Heart right ventricle (tissue), 16 donors: ENCODE measurements at places on chromosomes 7 and 10. TPM values are rescaled to one million over a fixed set of nuclear protein-coding genes. Genes with fewer than 3 reads are reported as not detected.

The LAMB1 gene
- 42.7 TPM for total RNA-seq

The LBX1 gene
- total RNA-seq = not detected

- no peak for DNase-seq
Observed at GRCh38 chr10:74963549-74963948, 137.1 kb downstream of the KAT6B start.

GRCh38 chr10:30324448-30325110 lies 24.5 kb downstream of the MTPAP start:
- DNase-seq = no peak

GRCh38 chr7:117993377-117994003 lies 120.2 kb upstream of the CTTNBP2 start:
- no peak for DNase-seq
